ENCODE measurements at places on chromosomes 12 and 14. TPM values are rescaled to one million over a fixed set of nuclear protein-coding genes. Genes with fewer than 3 reads are reported as not detected.

The CACNA1C gene
- 0.02 TPM for total RNA-seq

The KRT85 gene
- total RNA-seq, result not detected

The GLI1 gene
- 9.3 TPM for total RNA-seq

The MDM1 gene
- total RNA-seq, result 8.9 TPM

The OR4E1 gene
- not detected for total RNA-seq

The TC2N gene
- 0.54 TPM for total RNA-seq

The PLA2G1B gene
- total RNA-seq, result 0.24 TPM

The KCNA1 gene
- not detected for total RNA-seq

The HCAR2 gene
- 0.29 TPM for total RNA-seq

The PTPN6 gene
- 12.6 TPM for total RNA-seq

The KRT86 gene
- 42.7 TPM for total RNA-seq

The VRTN gene
- not detected for total RNA-seq

The LHX5 gene
- total RNA-seq, result not detected

The FLVCR2 gene
- total RNA-seq, result 5.8 TPM

The MYO1H gene
- total RNA-seq, result not detected

The SIX6 gene
- total RNA-seq, result not detected

The EPS8 gene
- total RNA-seq, result 43.1 TPM

The KLHDC1 gene
- 0.17 TPM for total RNA-seq

The NTS gene
- 57.2 TPM for total RNA-seq

The AQP6 gene
- not detected for total RNA-seq

The SCNN1A gene
- 15.6 TPM for total RNA-seq

The TAS2R13 gene
- not detected for total RNA-seq

The HECTD1 gene
- 57.9 TPM for total RNA-seq

The WDHD1 gene
- total RNA-seq, result 11.7 TPM

The NRIP2 gene
- not detected for total RNA-seq

The TAS2R7 gene
- total RNA-seq, result not detected

The CISTR gene
- total RNA-seq, result not detected

The AP5M1 gene
- total RNA-seq, result 19.2 TPM

The KLRC3 gene
- total RNA-seq, result 0.27 TPM

The SARNP gene
- total RNA-seq, result 91.9 TPM

The ZFHX2 gene
- 1.2 TPM for total RNA-seq

The SERPINA10 gene
- total RNA-seq, result 0.04 TPM
